ENCODE measurements at places on chromosomes 12 and 14.

DNA sequence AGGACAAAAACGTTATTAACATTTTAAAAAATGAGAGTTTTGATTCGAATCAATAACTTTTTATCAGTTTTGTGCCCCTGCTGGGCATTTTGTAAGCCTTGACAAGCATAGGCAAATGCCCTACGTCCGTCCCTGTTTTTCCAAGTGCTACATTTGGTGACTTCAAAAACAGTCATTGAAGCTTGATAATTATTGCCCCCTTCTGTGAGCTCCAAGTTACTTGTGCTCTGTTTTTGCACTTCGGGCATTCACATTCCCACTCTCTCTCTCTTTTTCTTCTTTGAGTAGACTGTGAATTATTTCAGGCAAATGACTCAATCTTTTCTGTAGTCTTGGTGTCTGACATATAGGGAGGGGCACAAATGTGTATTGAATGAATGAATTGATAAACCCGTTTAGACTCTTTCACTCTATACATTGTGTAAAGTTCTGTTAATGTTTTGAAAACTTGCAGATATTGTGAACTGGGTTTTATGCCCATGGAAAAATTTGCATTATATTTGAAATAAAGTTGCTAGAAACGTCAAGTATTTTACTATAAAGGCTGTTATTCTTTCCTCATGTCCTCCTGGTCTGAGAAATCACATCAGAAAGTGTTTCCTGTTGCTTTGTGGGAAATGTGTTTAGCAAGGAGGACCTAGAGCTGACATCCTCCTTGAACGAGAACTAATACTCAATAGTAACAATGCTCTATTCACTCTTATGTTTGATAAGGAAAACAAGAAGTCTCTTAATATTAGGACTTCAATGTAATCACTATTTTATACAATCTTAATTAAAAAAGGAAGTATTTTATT, 1.4 kb downstream of the APAF1 start:
- DNase-seq: no peak

GRCh38 chr12:106269150-106269771, 21.4 kb upstream of the CKAP4 start:
- DNase-seq: no peak

DNA sequence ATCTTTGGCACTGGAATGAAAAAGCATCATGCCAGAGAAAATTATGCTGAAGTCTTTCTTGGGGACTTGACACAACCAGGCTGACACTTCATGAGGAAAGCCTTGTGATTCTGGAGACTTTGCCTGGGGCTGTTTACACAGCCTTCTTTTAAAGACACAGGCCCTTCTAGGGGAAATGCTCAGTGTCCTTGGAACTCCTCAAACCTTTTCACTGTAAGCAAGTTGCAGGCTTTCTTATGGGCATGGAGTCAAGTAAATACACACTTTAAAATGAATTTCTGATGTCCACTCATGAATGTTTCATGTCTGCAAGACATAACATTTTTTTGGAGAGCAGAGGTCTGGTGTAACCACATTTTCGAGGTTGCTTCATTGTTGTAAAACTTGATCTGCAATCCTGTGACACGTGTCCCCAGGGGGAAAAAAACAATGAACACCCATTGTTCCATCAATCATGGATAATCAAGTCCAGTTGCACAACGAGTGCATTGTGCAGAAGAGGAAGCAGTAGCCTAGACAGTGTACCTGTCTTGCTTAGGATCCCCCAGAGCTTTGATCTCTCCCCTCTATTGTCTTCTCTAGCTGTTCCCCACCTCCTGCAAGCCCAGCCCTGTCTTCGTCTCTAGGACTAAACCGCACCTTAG, 155.1 kb upstream of the PRICKLE1 start:
- DNase-seq: no peak

GRCh38 chr12:124544311-124544970, 23.0 kb downstream of the NCOR2 start:
- DNase-seq: no peak

DNA sequence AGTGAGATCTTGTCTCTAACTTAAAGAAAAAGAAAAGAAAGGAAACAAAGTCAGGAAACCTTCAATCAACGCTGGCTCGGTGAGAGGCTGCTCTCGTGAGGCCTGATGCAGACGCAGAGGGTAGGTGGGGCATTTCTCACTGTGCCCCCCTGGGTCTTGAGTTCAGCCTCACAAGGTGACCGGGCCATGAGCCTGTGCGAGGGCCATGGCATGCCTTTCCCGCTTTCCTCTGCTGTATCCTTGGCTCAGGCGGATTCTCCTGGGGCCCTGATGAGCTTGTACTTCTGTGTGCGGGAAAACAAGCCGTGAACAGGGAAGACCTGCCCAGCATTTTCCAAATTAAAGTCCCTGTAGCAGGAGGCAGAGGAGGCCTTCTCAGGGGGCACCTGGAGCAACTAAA, 20.2 kb downstream of the ADGRD1 start:
- no peak for DNase-seq

GRCh38 chr12:69405566-69405865, 46.0 kb downstream of the YEATS4 start:
- no peak for DNase-seq

DNA sequence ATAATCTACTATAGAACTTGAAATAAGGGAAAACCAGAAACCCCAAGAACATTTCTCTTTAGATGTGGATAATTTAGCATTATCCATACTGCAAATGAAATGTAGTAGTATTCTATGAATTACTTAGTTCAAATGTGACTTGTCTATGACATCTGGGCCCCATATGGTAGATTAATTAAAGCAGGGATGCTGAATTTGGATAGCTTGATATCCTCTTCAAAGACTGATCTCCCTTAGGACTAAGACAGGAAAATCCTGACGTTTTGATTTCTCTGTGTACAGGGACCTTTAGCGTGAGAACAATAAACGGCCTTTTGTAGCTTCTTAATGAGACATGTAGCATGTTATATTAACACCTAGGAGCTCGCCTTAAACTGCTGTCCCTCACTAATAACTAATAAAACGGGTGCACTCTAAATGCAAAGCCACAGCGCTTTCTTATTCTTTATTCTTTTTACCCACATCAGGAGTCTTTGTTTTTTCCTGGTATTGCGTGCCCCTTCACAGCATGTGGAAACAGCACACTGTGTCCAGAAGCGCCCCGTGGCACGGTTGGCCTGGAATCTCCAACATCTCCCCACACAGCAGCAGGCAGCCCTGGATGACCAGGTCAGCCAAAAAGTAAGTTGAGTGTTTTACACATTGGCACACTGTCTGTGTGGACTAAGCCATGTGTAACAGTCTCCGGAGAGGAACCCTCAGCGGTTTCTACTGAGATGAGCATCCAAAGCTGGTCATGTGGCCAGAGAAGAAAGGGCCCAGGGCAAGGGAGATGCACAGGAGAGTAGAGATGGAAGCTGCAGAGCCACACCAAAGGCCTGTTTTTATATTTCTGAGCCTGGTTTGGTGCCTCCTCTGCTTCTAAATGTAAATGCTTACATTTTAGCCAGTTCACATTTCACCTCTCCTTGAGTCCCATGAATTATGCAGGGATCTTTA, 93.1 kb downstream of the SRGAP1 start:
- no peak for DNase-seq

GRCh38 chr14:56996721-56997399, 186.6 kb upstream of the OTX2 start:
- DNase-seq: no peak

DNA sequence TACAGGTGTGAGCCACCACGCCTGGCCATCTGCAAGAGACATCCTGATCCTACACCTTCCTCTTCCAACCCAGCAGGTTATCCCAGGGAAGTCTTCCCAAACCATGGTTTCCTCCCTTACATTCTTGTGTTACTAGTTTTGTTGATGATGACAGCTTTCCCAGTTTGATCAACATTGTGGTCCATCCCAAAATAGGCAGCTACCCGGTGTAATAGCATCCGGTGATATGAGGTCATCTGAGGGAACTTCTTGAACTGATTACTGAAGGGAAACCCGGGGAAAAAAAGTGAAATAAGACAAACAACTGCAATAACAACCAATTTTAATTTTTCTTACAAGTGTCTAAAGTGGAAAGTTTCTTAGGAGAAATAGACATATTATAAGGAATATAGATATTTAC, 45.3 kb upstream of the STAC3 start:
- no peak for DNase-seq

DNA sequence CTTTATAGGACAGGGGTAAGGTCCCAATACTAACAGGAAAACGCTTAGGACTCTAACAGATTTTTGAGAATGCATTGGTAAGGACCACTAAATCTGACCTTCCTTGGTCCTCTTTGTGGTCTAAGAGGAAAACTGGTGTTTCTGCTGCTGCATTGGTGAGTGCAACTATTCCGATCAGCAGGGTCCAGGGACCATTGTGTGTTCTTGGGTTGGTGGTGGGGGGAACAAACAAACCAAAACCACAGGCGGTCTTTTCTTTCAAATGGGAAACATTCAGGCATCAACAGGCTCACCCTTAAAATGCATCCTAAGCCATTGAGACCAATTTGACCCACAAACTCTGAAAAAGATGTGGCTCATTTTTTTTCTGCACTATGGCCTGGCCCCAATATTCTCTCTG, 20.7 kb downstream of the EPYC start:
- DNase-seq: no peak

DNA sequence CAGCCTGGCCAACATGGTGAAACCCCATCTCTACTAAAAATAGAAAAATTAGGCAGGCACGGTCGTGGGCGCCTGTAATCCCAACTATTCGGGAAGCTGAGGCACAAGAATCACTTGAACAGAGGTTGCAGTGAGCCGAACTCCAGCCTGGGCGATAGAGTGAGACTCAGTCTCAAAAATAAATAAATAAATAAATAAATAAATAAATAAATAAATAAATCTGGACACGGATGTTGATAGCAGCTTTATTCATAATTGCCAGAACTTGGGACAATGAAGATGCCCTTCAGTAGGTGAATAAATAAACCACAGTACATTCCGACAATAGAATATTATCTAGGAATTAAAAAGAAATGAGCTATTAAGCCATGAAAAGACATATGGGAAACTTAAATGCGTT, 31.1 kb downstream of the TMEM30B start:
- DNase-seq: no peak

DNA sequence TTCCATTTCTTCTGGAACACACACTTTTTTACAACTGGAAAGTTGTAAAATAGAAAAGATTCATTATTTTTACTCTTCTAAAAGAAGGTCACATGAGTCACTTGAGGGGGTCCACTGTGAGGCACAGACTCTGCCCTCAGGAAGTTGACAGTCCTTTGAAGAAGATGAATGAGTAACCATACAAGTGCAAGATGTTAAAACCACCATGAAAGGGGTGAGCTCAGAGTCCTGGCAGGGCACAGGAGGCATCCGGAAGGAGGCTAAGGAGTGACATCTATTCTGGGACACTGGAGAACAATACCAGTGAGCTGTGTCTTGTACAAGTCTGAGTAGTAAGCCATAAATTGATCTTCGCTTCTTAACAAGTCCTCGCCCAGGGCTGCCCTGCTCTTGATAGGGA, 126.0 kb upstream of the FRMD6 start:
- DNase-seq: no peak

GRCh38 chr14:63777024-63777423, 49.2 kb upstream of the SGPP1 start:
- no peak for DNase-seq

DNA sequence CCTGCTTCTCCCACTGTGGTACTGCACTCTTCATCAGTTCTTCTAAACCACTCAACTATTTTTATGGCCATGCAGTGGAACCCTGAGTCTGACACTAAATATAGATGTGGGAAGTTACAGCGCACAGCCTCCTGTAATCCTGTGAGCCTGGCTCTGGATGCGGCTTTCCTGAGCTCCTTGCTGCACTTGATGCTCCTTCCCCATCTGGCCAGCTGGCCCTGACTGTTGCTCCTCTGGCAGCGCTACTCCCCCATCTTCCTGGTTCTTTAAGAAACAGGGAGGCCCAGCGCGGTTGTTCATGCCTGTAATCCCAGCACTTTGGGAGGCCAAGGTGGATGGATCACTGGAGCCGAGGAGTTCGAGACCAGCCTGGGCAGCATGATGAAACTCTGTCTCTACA, 24.6 kb downstream of the IQSEC3 start:
- DNase-seq: no peak

GRCh38 chr12:97609957-97610356, 147.4 kb downstream of the RMST start:
- DNase-seq: no peak

DNA sequence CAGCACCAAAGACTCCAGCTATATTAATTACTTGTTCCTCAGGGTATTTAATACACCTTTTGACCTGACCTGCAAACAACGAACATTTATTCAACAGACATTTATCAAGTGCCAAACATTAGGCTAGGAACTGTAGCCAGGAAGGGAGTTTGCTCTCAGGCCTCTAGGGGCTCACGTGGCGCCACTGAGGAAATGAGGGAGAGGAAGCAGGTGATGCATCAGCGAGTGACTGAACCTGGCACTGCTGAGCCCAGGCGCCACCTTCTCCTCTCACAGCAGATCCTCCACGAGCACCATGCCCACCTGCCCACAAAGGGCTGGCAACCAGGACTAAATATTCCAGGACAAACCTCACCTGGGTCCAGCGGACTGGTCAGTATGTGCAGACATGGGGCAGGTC, 50.2 kb downstream of the SETD3 start:
- DNase-seq: no peak

DNA sequence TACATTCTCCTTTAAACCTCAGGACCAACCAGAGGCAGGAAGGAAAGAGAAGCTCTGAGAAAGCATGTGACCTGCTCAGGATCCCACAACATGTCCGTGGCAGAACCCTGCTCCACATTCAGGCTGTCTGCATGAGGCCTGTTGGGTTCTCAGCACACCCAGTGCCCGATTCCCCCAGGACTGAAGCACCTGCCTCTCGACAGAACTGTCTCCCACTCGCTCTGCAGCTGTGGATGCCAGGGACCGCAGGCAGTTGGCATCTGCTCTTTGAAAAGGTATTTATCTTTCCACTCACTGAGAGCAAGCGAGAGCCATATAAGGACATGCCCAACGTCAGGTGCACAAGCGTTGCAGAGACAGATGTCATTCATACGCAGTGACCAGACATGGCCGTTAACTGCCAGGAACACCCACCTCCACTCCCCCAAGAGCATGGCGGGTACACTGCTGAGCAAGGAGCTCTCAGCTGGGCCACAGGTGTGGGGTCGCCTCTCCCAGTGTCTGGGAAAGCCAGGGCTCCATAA, 18.9 kb downstream of the PITPNM2 start:
- DNase-seq: no peak

DNA sequence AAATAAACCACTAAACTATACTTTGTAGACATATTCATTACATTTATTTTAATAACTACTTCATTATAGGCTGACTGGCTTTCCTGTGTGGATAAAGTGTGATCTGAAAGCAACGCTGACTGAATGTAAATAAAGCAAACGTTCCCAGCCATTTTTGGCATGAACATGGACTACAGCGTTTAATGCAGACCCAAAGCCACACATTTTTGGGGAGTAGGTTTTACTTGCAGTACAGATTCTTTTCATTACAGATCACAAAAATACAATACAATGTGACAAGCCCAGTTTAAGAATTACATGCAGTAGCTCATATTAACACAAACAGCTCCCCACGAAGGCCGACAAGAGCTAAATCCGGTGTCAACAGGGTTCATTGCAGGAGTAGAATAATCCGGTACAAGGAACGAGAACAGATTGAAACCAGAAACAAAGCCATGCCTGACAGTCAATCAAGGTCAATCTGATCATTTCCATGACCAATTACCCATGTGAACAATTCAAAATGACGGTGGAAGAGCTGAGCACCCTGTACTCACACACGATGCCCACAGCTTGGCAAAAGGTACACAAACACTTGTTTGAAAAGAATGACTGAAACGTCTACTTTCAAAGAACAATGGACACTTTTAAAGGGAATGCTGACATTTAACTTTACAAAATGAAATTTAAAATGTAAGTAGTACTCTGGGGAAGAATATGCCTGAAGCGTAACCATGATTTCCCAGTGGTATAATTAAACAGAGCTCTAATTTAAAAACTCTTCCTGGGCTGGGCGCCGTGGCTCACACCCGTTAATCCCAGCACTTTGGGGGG, 5.3 kb downstream of the BAG5 start:
- DNase-seq: no peak

Data from activated gamma-delta T cell (primary cell).